Left forelimb (tissue), 1 donor: ENCODE measurements at places on chromosomes 13 and 19.

- DNase-seq: no peak
These were observed 38.4 kb downstream of the PIBF1 start for GRCh38 chr13:72820156-72820897.

DNA sequence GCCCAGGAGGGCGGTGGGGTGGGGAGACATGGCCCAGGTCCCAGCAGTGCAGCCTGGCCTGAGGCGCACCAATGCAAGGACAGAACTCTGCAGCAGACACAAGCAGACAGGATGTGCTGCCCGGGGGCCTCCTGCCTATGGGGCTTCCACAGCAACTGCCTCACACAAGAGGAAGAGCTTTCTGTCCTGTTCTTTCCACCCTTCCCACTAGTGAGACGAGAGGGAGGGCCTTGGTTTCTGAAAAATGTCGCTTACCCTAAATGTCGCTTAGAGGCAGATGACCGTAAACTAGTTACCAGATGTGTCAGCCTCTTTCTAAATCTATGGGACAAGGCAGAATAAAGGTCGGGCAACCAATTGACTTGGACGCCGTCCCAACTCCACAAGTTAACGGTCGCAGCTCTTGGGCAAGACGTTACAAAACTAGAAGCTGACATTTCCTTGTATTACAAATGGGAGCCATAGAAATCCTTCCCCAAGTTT, at the start of gene LAIR1:
Gene LAIR1 (minus strand): TSS at position 157 of the 483 bp plus-strand sequence. CDS start 127 bp downstream, at position 30.
- no peak for DNase-seq

DNA sequence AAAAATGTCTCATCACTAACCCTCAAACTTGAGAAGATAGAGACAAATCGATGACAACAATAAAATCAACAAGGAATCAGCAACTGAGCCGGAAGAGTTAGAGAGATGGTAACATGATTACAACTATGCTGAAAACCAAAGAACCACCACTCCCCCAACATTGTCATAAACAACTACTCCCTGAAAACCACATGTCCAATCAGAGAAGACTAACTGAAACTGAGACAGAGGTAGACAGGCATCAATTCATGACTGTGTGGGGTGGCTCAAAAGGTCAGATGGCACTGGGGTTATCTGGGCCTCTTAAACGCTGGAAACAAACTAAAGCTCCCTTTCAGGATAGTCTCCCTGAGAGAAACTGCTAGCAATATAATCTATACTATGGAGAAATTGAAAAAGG, 488.8 kb downstream of the KCTD12 start:
- DNase-seq: no peak

DNA sequence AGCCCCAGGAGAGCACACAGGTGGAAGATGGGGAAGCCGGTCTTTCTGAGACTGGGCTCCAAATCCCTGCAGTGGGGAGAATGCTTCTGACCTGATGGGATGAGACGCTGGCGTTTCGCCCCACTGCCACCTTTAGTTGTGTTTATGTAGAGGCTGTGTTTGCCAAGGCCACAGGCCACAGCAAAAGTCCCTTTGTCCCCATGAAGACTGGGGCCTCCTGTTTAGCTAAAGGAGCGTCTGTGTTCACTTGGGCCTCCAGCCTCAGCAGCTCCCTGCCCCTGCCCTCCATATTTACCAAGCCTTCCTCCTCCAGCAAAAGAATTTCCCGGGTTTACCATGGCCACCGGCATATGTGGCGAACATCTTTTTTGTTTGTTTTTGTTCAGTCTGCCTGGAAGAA, 10.4 kb upstream of the KLK14 start:
- DNase-seq: no peak

GRCh38 chr13:73536865-73537264, 478.1 kb downstream of the KLF5 start:
- DNase-seq: no peak

DNA sequence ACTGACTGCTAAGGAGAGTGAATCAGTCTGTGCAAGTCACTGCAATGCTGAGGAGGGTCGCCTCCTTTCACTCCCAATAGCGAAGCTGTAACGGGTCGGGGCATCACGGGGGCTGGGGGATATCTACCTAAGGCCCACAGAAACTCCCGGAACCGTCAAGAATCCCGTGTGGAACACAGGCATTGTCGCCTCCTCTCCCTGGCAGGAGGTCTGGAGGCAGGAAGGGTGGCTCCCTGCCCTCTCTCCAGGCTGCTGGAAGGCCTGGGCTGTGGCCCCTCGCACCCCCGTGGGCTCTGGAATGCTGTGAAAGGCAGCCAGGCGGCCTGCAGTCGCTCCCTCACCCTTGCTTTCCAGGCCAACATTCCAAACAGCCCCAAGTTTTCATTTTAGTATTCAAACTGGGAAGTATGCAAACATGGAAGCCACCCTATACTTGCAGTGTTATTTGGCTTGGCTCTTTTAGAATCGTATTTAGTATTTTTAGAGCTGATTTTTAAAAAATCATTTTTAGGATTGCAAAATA, 109.4 kb downstream of the CRYL1 start:
- DNase-seq: no peak

DNA sequence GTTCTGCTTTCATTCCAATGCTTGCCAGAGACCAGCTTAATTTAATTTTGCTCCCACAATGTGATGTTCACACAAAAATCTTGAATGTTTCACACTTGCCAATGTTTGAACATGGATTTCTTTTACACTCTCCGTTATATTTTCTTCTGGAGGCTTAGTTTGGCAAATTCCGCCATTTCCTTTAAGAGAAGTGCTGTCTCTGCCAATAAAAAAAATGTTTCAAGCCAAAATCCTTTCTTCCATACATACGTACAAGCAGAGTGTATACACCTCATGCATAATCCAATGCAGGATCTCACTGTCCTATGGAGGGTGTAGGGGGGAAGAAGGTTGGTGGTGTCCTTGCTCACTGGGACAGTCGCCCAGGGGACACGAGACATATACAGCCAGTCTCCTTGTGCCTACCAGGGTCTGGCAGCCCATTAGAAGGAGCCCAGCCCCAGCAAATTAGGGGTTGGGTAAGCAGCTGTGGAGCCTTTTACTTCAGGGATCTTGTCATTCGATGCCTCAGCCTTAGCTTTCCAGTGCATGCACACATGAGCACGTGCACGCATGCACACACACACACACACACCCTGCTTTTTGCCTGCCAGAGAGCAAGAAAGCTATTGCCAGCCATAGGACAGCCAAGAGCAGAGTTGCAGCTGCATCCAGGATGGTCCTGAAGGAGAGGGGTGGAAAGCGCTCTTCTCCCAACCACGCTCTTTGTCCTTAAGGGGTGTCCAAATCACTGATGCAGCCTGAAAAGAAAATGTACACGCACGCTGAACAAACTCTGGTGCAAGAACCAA, 208.3 kb downstream of the FOXO1 start:
- peak; percentile 73 for DNase-seq

DNA sequence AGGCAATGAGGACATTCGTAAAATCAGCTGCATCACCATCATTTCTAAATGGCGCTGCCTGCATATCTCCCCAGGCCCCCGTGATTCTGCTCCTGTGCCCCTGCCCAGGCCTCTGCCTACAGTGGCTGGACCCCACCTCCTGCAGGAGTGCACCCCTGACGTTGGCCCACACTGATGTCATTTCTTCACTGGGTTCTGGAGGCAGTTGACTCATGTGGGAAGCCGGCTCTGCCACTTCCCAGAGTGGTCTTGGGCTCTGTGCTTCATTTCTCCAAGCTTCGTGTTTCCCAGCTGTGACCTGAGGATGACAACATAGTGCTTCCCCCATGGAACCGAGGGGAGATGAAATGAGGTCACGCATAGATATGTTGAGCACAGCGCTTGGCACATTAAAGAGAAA, 19.9 kb downstream of the CCNE1 start:
- DNase-seq: no peak

DNA sequence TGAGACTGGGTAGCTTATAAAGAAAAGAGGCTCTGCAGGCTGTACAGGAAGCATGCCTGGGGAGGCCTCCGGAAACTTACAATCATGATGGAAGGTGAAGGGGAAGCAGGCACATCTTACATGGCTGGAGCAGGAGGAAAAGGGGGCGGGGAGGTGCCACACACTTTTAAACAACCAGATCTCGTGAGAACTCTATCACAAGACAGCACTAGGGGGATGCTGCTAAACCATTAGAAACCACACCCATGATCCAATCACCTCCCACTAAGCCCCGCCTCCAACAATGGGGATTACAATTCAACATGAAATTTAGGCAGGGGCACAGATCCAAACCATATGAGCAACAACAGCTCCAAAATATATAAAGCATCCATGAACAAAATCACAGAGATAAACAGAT, 46.5 kb upstream of the GTF2F2 start:
- DNase-seq: no peak
